Diencephalon (tissue), 1 donor: ENCODE measurements at places on chromosomes 1 and 21. TPM values are rescaled to one million over a fixed set of nuclear protein-coding genes. Genes with fewer than 3 reads are reported as not detected.

The OR2L3 gene
- 0.92 TPM for total RNA-seq

The FAM167B gene
- total RNA-seq: 0.46 TPM

The FCAMR gene
- not detected for total RNA-seq

The PSMA5 gene
- total RNA-seq: 42.9 TPM

The PRAMEF27 gene
- total RNA-seq: not detected

The ADORA3 gene
- 3.0 TPM for total RNA-seq

The FABP3 gene
- 70.6 TPM for total RNA-seq

The AMPD1 gene
- total RNA-seq: not detected

The IGSF3 gene
- 98.0 TPM for total RNA-seq

The SDC3 gene
- total RNA-seq: 187 TPM

The MLLT11 gene
- 86.0 TPM for total RNA-seq

The HDGF gene
- total RNA-seq: 62.7 TPM

The CAPN8 gene
- total RNA-seq: not detected
